ENCODE measurements at places on chromosomes 2 and 18. TPM values are rescaled to one million over a fixed set of nuclear protein-coding genes. Genes with fewer than 3 reads are reported as not detected.
A peak's percentile ranks its signal among the peaks of the same experiment; 100 is the strongest.

DNA sequence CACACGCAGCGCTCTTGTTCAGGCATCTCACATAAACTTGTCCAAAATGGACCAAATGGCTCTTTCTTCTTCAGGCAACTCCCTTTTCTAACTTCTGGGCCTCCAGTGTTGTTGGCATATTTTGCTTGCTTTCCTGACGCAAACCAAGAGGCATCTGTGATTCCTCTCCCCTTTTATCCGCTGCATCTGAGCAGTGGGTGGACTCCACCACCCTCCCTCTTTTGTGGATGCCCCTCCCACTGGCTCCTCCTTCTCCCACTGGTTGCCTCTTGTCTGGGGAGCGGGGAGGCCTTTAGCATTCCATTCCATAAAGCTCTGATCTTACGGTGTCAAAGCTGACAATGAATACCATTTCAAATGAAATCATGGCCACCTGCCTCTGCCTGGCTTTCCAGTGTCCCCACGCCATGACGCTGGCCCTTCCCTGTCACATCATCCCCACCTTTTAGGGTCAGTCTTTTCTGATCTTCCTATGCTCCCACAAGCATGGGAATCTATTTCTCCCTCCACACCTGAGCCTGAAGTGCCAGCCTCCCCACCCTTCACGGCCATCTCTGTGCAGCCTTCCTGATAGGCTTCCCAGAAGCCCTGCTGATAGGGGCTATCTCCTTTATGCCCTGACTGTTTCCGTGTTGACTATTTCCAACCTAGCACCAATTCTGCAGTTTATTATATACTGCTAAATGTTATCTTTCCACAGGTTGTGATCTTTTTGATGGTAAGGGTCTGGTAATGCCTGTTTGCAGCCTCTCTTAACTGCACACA is 51.5 kb downstream of the RPL37A start:
- no peak for DNase-seq

- peak; percentile 34 for DNase-seq
Observed at GRCh38 chr18:37383036-37383785, 182.4 kb downstream of the CELF4 start.

DNA sequence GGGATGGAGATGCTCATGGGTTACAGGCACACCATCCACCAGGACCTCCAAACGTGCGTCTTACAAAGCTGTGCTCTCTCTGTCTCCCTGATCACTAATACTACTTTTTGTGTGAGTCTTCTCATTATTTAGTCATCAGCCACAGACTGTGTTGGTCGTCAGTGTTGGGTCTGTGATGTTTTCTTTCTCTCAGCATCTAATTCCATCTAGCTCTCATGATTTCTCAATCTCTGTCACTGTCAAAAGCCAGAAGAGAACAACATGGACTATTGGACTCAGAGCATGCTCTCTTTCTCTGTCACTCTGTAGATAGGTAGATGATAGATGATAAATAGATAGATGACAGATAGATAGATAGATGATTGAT is 6.0 kb upstream of the ARL4C start:
- DNase-seq, result no peak

DNA sequence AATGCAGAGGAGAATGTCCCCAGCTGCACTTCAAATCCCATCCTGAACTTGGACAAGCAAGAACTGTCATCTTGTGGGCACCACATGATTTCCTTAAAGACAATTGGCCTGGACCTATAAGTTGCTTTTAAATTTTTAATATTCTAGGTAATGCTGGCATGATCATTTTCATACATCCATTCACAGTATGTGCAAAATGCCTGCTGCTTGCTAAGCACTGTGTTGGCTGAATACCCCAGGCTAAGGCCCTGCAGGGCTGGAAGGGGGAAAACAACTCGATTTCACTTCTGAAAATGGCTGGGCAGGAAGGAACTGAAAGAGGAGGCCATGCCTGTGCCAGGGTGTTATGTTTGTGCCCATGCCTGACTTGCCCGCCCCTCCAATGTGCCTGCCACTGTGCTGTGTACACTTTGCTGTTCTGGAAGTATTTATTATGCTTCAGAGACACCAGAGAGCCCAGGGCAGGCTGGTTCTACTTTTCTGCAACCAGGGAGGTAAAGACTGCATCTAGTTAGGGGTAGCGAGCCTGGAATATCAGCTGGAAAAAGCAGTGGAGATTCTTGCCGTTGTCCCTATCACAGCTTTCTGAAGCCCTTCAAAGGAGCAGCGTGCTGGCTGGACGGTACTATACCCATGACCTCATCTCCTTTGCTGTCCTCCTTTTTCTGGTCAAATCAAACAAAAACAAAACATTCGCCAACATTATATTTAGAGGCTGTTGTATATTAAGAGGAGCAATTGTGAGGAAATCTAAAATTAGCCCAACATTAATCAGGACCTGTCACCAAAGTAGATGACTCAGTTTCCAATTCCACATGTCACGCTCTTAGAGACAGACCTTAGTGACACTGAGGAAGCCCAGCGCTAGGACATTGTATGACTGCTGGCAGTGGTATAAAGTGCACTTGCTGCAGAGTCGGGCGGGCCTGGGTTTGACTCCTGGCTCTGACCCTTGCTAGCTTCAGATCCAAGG is 158.1 kb downstream of the DDX1 start:
- no peak for DNase-seq

DNA sequence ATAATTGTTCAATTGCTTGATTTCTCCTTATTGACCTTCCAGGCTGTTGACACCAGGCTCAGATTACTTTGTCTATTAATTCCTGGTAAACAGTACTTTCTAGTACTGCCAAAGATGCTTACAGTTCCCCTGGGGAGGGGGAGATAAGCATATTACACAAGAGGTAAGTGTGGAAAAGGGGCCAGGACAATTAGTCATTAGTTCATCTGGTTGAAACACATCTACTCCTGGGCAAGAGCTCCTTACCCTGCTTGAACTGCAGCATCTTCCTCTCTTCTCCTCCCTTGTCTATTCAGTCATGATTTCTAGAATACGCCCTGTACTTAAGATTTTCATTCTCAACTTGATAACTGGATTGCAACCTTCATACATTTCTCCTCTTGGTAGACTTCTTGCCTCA is 10.4 kb upstream of the SPATS2L start:
- no peak for DNase-seq

DNA sequence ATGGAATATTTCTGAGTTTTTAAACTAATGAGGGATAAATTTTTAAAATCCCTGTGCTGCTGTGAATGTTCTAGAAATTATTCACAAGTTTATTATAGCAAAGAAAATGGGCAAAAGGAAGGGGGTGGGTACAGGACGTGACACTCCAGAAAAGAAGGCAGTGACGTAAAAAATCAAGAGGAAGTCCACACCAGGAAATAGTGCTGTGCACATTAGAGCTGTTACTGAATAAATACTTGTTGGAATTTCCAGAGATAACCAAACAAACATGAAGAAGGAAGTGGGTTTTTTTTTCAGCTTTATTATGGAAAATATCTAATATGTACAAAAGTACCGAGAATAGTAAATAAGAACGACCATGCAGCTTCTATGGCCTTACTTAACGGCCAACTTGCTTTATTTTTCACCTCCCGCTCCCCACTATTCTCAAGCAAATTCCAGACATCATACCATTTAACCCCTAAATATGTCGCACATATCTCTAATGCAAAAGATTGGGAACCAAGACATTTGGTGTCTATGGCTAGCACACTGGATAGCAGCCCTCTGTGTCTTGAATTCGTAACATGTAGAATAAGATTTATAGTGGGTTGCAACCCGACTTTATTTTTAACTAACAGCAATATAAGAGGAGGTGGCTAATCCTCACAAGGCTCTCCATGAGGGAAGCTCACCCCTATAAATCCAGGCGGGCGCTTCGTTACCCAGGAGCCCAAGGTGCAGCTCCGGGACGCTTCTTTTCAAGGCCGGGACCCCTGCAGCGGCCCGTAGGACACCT is 580 bp upstream of the NDUFV2 start:
- DNase-seq, result no peak

GRCh38 chr2:217275091-217275490 is 415.2 kb upstream of the TNP1 start:
- no peak for DNase-seq

DNA sequence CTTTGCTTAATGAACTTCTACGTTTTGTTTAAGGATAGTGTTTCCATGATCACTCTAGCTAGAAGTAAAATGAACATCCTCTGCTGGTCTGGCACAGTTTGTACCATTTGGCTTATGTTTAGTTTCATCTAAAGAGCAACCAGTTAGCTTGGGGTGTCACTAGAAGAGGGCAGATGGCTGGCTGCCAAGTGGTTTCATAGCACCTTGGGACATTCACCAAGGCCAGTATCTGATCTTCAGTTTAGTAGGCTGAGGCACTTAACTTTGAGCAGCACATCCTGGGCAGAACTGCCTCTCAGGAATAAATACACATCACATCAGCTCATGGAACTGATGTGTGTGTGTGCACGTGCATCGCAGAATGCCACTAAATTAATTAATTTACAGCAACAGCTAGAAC is 68.4 kb downstream of the NXPH2 start:
- no peak for DNase-seq

- no peak for DNase-seq
Observed at GRCh38 chr18:9952633-9953416, 39.0 kb downstream of the VAPA start.

- DNase-seq, result no peak
Observed at GRCh38 chr2:177242121-177242987, 22.2 kb downstream of the NFE2L2 start.

DNA sequence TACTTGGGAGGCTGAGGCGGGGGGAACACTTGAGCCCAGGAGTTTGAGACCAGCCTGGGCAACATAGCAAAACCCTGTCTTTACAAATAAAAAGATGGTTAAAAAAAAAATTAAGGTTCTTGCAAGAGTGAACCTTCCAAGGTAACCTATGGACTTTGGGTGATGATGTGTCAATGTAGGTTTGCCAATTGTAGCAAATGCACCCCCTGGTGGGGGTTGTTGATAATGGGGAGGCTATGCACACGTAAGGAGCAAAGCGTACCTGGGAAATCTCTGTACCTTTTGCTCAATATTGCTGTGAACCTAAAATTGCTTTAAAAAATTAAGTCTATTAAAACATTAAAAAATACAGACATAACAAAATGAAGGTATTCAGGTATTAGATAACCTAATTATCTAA is 70.4 kb downstream of the CWC22 start:
- no peak for DNase-seq

DNA sequence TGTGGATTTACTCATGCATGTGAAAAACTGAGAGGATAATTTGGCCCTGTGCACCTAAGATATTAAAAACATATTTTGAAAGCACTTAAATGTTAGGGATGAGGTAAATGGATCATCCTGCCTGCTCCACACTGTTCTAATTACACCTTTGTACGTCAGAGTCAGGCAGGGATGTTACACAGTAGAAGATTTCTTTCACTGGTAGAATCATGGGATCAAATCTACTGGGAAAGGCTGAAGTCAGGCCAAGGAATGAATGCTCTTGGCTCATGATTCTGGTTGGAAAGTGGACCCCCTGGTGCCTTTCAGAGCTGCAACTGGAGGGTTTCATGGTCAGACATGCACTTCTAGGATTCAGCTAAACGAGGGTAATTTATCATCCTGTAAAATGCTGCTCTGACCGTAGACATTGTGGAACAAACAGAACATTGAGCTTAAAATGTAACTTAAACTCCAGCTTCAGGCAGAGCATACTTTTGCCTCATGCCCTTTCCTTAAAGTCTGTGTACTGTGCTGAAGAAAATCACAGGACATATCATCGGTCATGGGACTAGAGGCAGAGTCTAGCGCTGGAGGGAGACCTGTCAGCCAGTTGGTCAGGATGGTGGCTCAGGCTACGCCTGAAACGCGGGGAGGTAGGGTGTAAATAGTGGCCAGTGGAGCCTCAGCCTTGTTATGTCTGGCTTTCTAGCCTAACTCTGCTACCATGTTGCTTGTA is 4.9 kb downstream of the KCNE4 start:
- DNase-seq, result peak; percentile 65

GRCh38 chr2:27920148-27920885 is 29.8 kb downstream of the BABAM2 start:
- peak; percentile 25 for DNase-seq

DNA sequence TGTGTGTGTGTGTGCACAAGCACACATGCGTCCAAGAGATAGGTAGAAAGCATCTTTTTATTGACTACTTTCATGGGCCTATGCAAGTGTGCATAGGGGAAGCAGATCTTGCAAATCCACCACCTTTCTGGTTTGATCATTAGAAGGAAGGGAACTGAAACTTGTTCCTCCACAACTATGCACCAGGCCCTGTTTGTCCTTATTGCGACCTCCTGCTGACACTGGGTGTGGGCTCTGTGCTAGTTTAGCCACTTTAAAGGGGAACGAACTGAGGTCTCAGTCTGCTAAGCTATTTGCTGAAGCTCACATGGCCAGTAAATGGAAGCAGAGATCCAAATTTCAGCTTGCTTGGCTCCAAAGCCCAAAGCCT is 32.1 kb upstream of the INSIG2 start:
- no peak for DNase-seq

EML6 gene
- 6.9 TPM for total RNA-seq

MC5R gene
- total RNA-seq, result 0.30 TPM

NGEF gene
- 19.4 TPM for total RNA-seq

PROM2 gene
- 1.8 TPM for total RNA-seq

SLC9A2 gene
- total RNA-seq, result 1.9 TPM

DYNAP gene
- total RNA-seq, result not detected

ZBTB7C gene
- 15.7 TPM for total RNA-seq
